ENCODE measurements at places on chromosomes 4 and X. TPM values are rescaled to one million over a fixed set of nuclear protein-coding genes. Genes with fewer than 3 reads are reported as not detected.

MAGEA3 gene
- total RNA-seq = 2.9 TPM

BRCC3 gene
- 24.5 TPM for total RNA-seq

ZBED1 gene
- total RNA-seq = 30.3 TPM

DAPP1 gene
- not detected for total RNA-seq

CT45A2 gene
- total RNA-seq = not detected
